H9 (cell line): ENCODE measurements at places on chromosomes 1 and 21.

GRCh38 chr1:20068722-20069121 is 1.3 kb upstream of the PLA2G5 start:
- no peak for DNase-seq

GRCh38 chr1:245760301-245760700 is 605.5 kb downstream of the KIF26B start:
- no peak for DNase-seq

DNA sequence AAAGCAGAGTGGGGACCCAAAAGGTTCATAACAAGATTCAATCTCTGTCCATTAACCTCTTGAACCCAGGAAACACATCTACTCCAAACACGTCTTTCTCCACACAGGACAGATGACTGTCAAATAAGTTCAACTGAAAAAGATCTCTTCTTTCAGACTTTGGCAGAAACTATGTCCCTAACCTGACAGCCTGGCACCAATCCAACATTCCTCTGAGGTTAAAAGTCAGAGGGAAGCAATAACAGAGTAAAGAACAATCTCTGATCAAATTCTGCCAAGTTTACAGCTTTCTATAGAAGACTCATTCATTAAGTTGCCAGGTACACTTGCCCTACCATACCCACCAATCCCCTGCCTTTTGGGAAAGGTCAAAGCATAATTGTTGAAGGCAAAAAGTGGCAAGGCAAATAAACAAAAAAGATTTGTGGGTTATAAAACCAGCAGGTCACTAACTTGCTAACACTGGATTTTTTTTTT is 31.9 kb downstream of the OTUD7B start:
- no peak for DNase-seq

GRCh38 chr1:216448011-216448510 is 24.8 kb upstream of the USH2A start:
- no peak for DNase-seq

DNA sequence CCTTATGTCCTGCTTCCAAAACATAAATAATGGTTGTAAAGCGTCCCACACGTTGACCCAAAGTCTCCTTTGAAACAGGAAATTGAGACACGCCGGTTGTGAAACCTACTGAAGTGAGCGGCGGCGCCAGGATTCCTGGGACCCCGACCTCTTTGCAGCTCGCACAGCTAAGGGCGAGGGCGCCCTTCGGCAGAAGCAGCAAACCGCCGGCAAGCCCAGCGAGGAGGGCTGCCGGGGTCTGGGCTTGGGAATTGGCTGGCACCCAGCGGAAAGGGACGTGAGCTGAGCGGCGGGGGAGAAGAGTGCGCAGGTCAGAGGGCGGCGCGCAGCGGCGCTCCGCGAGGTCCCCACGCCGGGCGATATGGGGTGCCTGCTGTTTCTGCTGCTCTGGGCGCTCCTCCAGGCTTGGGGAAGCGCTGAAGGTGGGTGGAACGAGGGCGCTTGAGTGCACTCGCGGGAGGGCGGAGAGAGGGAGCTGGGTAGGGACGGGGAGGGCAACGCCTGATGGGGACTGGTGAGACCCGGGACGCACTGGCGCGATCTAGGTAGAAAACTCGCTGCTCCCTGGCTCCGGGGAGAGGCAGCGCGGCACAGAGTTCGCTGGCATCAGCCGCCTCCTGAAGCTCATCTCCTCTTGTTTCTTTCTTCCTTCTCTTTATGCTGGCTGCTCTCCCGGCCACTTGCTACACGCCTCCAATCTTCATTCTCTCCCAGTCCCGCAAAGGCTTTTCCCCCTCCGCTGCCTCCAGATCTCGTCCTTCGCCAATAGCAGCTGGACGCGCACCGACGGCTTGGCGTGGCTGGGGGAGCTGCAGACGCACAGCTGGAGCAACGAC is at the start of gene CD1D:
Gene CD1D, plus strand, starts transcription at position 155 of the 836 bp plus-strand sequence. Its CDS starts 207 bp downstream, at position 362.
- DNase-seq = peak; percentile 64

DNA sequence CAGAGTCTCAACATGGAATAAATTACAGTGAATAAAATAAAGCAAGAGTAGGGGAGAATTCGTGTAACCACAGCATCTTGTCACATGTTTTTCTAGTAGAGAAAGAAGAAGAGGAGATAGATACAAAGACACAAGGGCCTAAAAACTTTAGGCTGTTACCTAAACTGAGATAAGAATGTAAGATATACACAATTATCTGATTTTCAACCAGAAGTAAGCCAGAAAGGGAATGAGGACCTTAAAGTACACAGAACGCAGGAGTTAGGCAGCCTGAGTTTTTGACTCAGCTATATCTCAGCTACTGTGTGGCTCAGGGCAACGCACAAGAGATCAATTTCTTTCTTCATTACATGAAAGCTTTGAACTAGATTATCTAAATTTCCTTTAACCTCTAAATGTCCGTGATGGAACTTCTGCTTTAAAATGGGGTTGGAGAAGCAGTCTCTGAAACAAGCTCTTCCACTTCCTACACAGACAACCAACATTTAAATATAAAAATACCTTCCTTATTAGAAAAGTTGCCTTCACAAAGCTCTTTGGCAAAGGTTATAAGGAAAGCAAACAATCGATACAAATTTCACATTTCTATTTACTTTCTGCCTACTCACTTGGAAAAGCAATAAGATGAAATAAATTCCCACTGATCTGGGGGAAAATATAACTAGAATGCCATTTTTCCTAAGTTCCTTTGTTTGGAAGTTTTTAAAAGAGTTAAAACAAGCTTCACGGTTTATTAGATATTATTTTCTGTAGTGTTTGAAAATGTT is 5.2 kb upstream of the RGS13 start:
- no peak for DNase-seq
